ENCODE measurements at places on chromosomes 2 and 18. TPM values are rescaled to one million over a fixed set of nuclear protein-coding genes. Genes with fewer than 3 reads are reported as not detected.

Gene HOXD4
- not detected for total RNA-seq

Gene WDR43
- 186 TPM for total RNA-seq

Gene RAB31
- 1.1 TPM for total RNA-seq

Gene RUFY4
- not detected for total RNA-seq

Gene BIRC6
- 71.8 TPM for total RNA-seq

Gene MTCL1
- 1.0 TPM for total RNA-seq

Gene KIAA2012
- total RNA-seq = not detected

Gene IL1RL1
- 0.35 TPM for total RNA-seq

Gene ROCK1
- 62.0 TPM for total RNA-seq

Gene ATF2
- total RNA-seq = 51.0 TPM

Gene GREB1
- 0.94 TPM for total RNA-seq

Gene RPS27A
- 1,155 TPM for total RNA-seq

Gene SCYGR6
- total RNA-seq = not detected

Gene PLEK
- total RNA-seq = 23.0 TPM

Gene AGXT
- not detected for total RNA-seq

Gene MAT2A
- total RNA-seq = 376 TPM

Gene AP1S3
- total RNA-seq = 15.4 TPM

Gene HOXD3
- not detected for total RNA-seq

Gene PLEKHH2
- total RNA-seq = 0.49 TPM
